ENCODE measurements at places on chromosomes 13 and 19. TPM values are rescaled to one million over a fixed set of nuclear protein-coding genes. Genes with fewer than 3 reads are reported as not detected.
A peak's percentile ranks its signal among the peaks of the same experiment; 100 is the strongest.

Gene POU2F2
- total RNA-seq: 2.4 TPM

Gene JAK3
- total RNA-seq: 2.5 TPM

GRCh38 chr19:55257461-55258420 lies 1.1 kb downstream of the PPP6R1 start:
- peak; percentile 81 for DNase-seq

DNA sequence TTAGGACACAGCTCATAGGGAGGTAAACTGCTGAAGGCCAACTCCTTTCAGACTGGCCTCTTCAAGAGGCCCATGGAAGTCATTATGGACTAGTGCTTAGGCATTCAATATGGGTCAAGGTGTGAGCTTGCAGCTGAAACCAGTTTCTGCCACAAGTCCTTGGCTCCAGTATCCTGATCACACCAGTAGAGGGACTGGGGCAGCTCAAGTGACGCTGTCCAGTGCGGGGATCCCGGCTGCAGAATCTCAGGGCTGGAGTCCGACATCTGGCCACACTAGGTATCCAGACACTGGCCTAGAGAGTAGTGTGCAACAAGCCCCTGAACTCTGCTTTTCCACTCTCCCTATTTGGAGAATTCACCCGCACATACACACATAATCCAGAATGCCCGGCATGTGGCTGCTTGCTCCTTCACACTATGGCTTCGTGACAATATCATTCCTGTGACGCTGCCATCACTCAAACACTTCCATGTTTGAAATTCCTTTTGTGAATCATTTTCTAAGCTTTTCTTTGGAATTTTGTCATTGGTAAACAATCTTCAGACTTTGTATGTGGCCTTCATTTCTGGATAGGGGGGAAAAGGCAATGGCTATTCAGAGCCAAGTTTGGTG lies 425.1 kb downstream of the EFNB2 start:
- no peak for DNase-seq

Data from H7 (cell line).